Midbrain (tissue), 1 donor: ENCODE measurements at places on chromosomes 2 and 18.

DNA sequence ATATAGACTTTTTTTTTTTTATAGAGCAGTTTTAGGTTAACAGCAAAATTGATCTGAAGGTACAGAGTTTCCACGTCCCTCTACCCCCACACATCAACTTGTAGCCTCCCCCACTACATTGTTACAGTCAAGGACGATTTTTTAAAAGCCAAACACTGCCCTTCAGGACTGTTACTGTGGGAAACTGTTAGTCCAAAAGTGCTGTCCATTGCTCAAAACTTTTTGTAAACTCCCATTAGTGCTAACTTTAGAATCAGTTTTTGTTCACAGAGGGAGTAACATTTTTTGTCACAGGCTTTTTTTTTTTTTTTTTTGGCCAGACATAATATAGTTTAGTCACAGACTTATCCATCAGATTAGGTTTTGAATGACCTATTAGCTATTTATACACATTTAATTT lies 24.1 kb downstream of the ELP2 start:
- DNase-seq = no peak

- DNase-seq = no peak
These were observed 69.3 kb downstream of the MBP start for GRCh38 chr18:77063260-77063659.

- no peak for DNase-seq
These were observed 4.8 kb downstream of the NT5C1B start for GRCh38 chr2:18584608-18584954.

DNA sequence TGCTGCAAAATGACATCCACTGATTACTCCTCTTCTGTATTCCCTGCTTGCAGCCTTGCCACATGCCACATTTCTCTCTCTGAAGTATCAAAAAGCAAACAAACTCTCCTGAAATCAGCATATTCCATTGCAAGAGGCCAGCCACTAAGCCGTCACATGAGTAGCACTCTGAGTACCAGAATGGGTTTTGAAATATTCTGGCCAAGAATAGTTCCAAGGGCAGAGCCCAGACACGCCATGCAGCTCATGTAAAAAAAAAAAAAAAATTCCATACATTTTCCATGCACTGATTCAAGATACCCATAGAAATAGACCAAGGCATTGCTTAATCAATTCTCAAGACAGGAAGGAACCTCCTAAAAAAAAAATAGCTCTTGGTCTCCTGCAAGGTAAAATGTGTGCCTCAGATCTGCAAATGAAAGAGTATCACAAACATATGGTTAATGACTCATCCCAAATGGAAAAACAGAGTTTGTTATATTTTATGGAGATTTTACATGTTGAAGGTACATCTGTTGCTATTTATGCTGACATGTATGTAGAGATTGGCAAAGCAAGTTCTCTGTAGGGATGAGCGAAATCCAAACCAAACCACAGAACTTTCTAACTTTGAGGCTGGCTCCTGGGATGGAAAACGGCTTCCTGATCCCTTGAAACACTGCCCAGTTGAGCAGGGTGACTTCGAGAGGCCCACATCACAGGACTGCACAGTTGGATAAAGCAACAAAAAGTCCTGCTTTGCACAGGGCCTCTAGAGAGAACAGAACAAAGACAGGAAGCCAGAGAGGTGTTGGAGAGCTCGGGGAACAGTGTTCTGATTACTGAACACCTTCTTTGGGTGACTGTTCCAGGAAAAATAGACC lies 346.2 kb downstream of the ZNF521 start:
- no peak for DNase-seq

GRCh38 chr2:168819829-168820489 lies 17.5 kb downstream of the NOSTRIN start:
- DNase-seq = no peak

DNA sequence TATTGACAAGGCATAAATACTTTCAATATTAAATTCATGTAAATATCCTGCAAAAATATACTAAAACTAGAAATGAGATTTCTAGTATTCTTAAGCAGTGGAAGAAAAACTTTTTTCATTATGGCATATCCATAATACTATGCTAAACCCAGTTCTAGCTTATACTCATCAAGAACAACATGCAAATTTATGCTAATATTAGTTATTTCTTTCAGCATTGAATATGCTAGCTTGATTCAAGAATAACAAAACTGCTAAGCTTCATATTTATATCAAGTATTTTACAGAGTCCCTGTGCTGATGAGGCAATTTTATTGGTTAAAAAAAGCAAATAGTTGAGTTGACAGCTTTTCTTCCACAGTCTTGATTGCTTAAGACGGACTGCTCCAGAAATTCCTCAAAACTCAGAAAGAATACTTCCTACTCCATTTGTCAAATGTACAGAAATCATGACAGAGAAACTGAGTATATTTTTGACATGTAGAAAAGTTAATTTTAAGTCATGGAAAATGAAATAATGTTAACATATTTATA lies 105.0 kb downstream of the PIGN start:
- DNase-seq = no peak

DNA sequence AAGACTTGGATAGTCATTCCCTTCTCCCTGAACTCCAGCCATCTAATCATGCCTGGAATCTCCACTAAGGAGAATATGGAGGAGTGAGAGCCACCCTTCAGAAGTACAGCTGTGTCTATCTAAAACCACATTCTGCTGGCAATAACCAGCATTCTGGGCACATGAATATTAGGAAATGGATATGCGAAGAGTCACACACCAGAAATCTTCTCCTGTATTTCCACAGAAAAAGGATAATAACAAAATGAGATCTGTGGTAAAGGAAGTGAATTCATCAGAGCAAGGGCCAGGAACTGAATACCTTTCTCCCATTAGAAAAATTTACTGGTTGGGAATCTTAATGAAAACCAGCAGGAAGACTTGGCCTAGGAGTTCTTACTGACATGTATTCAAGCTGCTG lies 218.8 kb downstream of the SCG2 start:
- DNase-seq = no peak

DNA sequence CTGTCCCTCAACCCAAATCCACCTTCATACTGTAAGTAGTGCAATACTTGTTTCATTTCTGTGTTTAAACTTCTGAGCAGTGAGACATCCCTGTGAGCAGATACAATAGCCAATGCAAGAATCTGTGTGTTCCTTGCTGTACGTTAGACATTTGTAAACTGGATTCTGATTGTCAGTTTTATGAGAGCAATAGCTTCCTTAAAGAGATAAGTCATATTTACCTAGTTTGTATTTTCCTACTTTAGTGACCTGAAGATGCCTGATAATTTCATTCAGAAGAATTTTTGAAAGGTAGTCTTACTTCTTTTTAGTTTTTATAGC lies 90.7 kb downstream of the DPP4 start:
- DNase-seq = no peak

- DNase-seq = no peak
These were observed 770 bp downstream of the ZNF396 start for GRCh38 chr18:35376393-35376741.

DNA sequence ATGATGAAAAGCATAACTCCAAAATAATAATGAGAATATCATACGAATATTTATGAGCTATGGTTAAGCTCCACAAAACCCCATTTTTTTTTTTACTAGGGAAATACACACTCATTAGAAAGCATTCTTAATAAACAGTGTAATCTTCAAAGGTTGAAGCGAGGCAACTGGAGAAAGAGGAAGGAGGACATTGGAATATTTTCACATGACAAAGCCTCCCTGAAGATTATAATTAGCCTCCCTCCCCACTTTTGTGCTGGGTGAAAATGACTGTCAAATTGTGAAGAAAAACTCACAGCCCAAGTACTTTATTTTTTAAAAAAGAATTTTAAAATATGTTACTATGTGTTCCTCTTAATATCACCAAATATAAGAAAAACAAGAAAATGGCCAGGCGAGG lies 64.1 kb upstream of the NFU1 start:
- DNase-seq = no peak

- DNase-seq = no peak
These were observed 42.5 kb downstream of the ZEB2 start for GRCh38 chr2:144477281-144477956.

DNA sequence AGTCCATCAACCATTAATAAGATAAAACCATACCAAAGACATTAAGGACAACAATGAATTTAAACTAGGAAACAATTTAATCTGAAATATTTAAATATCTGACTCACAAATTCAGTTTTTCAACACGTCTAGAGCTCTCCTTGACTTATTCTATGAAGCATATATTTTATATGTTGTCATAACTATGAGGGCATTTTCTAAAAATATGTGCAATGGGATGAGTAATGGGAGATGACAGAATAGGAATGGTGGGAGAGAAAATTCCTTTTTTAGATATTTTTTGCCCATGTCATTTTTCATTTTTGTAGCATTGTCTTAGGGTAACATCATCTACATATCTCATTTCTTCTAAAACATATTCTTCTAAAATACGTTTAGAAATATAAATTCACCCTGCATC lies 79.2 kb upstream of the CDH2 start:
- DNase-seq = no peak

DNA sequence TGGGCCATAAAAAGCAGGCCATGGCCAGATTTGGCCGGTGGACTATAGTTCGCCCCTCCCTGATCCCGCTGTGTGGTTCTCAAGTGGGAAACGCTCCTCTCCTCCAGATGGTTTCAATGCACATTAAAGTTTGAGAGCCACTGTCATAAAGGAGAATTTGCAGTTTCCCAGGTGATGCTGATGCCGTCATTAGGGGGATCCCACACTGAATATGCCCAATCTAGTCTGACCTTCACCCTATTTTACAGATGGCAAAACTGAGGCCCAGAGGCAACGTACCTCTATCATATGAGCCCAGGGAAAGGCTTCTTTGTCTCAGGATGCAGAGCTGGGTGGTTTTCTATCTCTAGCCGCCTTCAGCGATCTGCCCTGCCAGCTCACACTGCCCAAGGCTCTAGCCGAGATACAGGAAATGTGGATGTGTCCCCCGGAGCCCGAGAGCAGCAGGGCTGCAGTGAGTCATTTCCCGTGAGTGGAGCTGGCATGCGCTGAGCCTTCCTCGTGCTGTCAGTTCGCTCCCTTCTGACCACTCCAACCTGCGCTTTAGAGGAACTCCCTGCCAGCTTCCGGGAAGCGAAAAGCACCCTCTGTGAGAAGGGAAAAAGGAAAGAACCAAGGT lies 116.2 kb downstream of the SMAD7 start:
- no peak for DNase-seq

- DNase-seq = no peak
These were observed 121.5 kb upstream of the SIX2 start for GRCh38 chr2:45130736-45131135.

GRCh38 chr2:196173505-196173904 lies 2.1 kb upstream of the STK17B start:
- no peak for DNase-seq

GRCh38 chr2:191577605-191578004 lies 100.3 kb upstream of the NABP1 start:
- no peak for DNase-seq

DNA sequence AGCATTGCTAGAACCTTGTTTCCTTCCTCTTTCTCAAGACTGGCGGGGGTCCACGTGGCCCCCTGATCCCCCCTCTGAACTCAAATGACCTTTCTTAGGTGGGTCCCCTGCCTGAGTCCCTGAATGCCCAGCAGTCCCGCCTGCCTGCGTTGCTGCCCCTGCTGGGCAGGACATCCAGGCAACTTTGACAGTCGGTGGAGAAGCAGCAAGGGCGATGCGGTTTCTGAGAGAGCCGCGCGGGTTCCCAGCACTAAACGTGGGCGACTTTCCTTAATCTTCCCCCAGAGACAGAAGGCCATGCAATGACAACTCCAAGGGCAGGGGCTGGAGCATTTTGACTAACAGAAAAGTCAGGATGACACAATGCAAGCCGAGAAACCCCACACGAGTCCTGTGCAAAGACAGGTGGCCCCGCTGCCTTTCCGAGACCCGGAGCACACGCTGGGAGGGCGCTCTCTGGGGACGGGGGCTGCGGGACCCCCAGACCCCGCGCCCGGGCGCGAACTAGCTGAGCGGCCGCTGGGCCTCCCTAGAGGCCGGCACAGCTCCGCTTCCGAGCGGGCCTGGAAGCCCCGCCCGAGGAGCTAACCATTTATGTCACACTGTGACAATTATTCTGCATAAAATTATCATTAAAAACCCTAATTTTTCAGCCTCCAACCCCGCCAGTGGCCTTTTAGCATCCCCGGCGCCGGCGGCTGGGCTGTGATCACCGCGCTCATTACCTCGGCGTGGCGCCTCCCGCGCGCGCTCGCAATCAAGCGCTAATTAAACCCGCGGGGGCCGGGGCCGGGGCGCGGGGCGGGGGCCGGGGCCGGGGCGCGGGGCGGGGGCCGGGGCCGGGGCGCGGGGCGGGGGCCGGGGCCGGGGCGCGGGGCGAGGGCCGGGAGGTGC lies 27.4 kb downstream of the ASB18 start:
- no peak for DNase-seq
